ENCODE measurements at places on chromosomes 2 and 18.

GRCh38 chr2:29062371-29062770, 12.0 kb downstream of the PCARE start:
- DNase-seq, result no peak

- no peak for DNase-seq
These were observed 242.7 kb downstream of the CNTNAP5 start for GRCh38 chr2:124267794-124268193.

- DNase-seq, result no peak
These were observed 205.5 kb downstream of the ZNF521 start for GRCh38 chr18:25146512-25146910.

GRCh38 chr2:41905597-41906337, 142.1 kb upstream of the PKDCC start:
- DNase-seq, result no peak

DNA sequence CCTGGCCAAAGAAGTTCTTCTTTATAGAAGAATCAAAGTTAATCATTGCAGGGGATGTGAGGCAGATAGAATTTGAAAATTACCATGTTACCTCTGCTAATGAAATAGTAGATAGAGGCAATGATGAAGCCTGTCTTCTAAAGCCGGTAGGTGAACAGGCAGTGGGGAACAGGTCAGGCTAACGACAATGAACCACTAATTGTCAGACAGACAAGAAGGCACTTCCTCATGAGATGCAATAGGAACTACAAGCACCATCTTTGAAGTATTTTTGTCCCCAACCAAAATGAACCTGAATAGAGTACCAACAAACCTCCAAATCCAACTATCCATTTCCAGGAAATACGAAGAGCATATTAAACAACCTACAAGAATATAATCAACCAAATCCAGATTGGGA, 41.6 kb upstream of the RAB31 start:
- no peak for DNase-seq

DNA sequence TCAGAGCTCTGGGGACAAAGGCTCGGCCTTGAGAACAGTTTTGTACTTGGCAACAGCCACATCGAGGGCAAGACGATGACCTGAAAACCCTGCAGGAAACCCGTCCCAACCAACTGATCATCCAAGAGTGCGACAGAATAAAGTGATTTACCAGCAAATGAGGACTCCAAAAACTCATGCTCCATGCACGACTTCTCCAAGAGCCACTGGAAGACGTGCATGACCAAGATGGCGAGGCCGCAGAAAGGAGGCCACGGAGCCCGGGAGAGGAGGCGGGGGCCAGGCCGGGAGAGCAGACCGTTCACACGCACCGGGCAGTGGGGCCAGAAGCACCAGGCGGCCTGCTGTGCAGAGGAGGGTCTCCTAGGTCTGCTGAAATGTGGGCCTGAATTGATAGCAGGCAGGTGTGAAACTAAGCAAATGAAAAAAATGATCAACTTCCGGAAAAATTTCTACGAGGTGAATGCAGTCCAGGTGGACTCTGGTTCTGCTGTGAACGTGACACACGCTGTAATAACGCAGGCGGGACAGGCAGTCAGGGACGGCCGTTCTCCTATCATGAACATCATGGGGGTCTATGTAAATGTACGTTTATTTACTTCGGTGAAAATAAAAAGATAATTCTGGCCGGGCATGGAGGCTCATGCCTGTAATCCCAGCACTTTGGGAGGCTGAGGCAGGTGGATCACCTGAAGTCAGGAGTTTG, 252.2 kb downstream of the HDAC4 start:
- DNase-seq, result no peak

DNA sequence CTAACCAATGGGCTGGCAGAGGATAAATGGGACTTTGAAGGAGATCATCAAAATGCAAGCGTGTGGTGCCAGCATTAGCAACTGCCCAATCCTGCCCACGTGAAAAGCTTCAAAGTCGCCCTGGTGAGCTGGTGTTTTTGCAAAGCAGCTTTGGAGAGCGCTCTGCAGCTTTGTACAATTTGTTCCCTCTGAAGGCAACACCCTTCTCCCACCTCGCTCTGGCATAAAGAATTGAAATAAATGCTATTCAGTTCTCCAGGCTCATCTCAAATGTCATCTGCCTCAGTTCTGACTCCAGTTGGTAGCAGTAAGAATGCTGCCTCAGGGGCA, 3.5 kb downstream of the COPS9 start:
- no peak for DNase-seq

Data from H1 (cell line).